ENCODE measurements at places on chromosomes 2 and 18. TPM values are rescaled to one million over a fixed set of nuclear protein-coding genes. Genes with fewer than 3 reads are reported as not detected.

Gene MALT1
- 7.7 TPM for total RNA-seq

Gene ZNF396
- total RNA-seq = 0.75 TPM

Gene ERCC3
- 41.2 TPM for total RNA-seq

Gene IL1F10
- total RNA-seq = not detected

Gene TEKT4
- total RNA-seq = not detected

Gene ANKRD30B
- total RNA-seq = not detected

Gene GPC1
- 245 TPM for total RNA-seq

Gene GALNT13
- total RNA-seq = 9.3 TPM

Gene NAT8
- not detected for total RNA-seq

Gene CXCR1
- not detected for total RNA-seq

Gene MFF
- total RNA-seq = 117 TPM

Gene LTBP1
- 34.8 TPM for total RNA-seq

All from A549 treated with dexamethasone at 1 μM for 4 hours (cell line).